SK-N-SH treated with all-trans-retinoic acid at 6 μM for 48 hours (cell line): ENCODE measurements at places on chromosomes 12 and 14.

DNA sequence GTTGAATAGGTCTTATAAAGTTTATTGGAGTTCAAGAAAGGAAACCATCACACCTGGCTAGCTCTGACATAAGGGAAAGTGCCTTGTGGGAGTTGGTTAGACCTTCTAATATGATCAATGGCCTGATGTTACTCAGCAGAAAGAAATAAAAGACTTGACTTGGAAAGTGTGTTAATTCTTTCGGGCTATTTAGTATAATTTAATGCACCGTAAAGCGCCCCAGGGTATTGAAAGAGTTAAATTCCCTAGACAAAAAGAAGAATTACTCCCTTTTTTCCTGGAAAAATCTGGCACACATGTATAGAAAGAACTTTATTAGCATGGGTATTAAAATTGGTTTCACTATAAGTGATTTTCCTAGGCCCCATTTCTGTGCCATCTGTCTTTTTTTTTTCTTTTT lies 1125.7 kb upstream of the FLRT2 start:
- no peak for ATAC-seq

GRCh38 chr14:64807551-64807950 lies 72.2 kb downstream of the SPTB start:
- ATAC-seq: peak; percentile 42

DNA sequence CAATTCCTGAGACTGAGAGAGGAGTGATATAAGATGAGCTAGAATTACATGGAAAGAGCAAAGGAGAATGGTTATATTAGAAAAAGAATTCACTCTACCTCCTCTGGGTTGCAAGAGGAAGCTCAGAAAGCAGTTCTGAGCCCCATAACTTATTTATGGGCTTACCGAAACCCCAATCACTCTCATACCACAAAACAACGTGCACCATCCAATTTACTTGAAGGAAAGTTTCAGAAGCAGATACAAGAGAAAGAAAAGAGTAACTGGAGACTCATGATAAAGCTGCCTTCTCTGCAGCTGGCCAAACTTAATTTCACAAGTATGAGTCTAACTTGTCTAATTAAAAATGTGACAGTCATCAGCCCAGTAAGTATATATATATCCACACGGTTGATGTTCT lies 27.4 kb upstream of the CAMKK2 start:
- no peak for ATAC-seq

- ATAC-seq: no peak
These were observed 183.6 kb upstream of the CCND2 start for GRCh38 chr12:4089956-4090355.

GRCh38 chr14:104756477-104757237 lies 3.7 kb downstream of the SIVA1 start:
- ATAC-seq: no peak
